ENCODE measurements at places on chromosomes 3 and 15.

DNA sequence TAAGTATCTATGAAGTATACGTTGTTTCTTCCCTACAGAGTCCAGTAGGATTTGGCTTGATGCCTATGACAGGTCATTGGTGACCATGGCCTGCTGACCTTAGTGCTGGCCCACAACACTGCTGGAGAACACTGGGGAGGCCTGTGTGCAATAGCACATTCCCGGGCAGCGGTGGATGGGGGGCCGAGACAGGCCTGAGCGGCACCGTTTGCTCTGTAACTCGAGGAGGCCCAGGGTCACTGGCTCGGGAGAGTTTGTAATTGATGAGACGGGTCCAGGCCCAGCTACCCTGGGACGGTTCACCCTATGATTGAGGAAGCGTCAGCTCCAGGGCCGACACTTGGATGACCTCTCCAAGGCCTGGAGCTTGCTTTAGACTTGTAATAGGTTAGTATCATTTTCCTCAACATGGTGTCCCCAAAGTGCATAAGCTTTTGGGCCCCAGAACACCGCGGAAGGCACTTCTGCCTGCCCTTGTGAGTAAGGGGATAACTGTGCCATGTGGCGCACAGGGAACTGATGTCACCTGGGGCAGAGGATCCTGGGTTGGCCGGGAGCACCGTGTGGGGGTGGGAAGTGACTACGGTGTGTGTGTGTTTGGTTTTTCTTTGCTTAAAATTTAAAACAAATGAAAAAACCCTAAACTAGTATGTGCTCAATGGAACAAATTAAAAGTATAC lies 12.0 kb downstream of the TRPM1 start:
- no peak for DNase-seq

GRCh38 chr3:152185891-152186630 lies 82.7 kb upstream of the MBNL1 start:
- DNase-seq: no peak

DNA sequence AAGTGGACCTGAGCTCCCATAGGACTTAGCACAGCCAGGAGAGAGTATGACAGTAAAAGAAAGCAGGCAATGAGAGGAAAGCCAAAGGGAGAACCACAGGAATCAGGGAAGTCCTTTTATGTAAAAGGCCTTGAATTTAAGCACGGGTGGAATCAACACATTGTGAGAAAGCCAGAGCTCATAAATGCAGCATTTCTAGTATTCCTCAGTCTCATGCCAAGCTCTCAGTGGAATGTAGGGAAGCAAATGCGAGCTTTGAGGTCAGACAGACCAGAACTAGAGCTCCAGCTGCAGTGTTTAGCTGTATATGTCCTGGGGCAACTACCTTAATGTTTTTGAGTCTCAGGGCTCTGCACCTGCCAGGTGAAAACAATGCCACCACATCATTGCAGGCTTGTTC lies 132.1 kb upstream of the TRIM42 start:
- DNase-seq: no peak

DNA sequence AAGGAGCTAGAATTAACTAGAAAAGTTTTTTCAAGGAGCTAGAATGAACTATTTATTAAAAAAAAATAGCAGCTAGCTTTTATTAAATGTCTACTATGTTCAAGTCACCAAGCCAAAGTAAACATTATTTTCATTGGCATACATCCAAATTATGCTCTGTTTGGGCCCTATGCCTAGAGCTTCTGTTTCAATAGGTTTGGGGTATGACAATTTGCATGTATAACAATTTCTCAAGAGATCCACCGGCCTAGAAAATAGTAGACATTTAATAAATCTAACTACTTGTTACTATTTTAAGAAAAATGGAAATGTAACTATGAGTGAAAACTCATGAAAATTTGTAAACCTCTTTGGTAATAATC lies 8.0 kb downstream of the GABRR3 start:
- no peak for DNase-seq

GRCh38 chr3:104437131-104437750 lies 929.5 kb upstream of the ALCAM start:
- peak; percentile 66 for DNase-seq

GRCh38 chr3:128279601-128279880 lies 126.3 kb downstream of the EEFSEC start:
- no peak for DNase-seq

DNA sequence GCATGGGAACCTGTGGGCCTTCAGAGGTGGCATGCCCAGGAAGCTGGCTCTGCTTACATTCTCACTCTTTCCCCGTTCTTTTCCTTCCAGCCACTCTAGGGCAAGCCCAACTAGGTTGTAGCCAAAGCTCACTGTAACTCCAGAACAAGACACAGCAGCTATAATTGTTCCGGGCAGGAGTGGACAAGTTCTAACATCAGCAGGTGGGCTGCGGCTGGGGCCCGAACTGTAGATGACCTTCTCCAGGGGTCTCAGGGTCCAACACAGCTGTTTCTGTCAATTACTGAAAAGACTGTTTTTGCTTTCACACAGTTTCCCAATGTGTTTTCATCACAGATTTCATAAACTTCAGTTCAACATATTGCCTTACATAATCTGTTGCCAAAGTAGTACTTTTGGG lies 11.5 kb downstream of the RASGRP1 start:
- no peak for DNase-seq

- DNase-seq: no peak
These were observed 21.4 kb downstream of the ACAP2 start for GRCh38 chr3:195421400-195421799.

DNA sequence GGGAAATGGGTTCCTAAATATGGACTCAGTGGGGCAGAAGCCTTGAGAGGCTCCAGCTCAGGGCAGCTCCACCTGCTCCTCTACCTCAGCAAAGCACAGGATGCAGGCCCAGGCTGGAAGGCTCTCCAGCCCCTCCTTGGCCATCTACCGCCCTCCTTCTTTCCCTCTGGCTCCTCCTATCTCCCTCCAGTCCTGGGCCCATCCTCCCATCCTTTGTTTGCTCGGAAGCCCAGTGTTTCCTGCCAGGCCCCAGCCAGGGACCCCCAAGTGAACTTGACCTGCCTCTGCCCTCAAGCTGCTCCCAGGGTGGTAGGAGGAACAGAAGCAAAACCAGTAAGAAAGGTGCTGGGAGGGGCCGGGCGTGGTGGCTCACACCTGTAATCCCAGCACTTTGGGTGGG lies 20.1 kb downstream of the MAPKAPK3 start:
- no peak for DNase-seq

GRCh38 chr3:5579946-5580345 lies 392.4 kb downstream of the EDEM1 start:
- no peak for DNase-seq

DNA sequence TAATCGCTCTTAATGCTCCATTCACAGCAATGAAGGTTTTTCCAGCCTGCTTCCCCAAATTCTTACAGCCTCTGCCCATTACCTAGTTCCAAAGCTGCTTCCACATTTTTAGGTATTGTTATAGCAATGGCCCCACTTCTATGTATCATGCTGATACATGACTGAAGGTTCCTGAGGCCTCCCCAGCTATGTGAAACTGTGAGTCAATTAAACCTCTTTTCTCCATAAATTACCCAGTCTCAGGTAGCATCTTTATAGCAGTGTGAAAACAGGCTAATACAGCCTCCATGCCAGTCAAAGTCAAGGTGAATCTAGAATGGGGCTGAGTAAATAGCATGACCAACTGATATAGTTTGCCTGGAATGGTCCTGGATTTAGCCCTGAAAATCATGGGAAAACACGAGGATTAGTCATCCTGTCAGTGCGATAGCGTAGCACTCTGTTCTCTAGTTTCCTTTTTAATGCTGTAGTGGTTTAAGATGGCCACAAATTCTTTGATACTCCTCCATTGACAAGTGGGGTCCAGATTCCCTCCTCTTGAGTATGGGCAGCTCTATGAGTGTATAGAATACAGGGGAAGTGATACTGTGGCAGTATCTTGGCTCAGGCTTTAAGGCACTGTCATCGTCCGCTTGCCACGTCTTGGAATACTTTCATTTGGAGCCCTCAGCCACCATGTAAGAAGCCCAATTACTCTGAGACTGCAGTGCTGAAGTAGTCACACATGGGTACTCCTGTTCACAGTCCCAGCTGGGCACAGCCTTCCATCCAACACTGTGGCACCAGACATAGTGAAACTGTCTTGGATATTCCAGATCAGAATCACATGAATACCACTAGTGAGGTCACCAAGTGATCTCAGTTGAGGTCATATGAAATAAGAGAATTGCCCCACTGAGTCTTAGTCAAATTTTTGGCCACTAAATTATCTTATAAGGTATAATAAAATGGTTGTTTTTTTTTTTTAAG lies 94.0 kb upstream of the PLCL2 start:
- DNase-seq: no peak

GRCh38 chr15:81427176-81427575 lies 53.2 kb upstream of the TMC3 start:
- DNase-seq: no peak

DNA sequence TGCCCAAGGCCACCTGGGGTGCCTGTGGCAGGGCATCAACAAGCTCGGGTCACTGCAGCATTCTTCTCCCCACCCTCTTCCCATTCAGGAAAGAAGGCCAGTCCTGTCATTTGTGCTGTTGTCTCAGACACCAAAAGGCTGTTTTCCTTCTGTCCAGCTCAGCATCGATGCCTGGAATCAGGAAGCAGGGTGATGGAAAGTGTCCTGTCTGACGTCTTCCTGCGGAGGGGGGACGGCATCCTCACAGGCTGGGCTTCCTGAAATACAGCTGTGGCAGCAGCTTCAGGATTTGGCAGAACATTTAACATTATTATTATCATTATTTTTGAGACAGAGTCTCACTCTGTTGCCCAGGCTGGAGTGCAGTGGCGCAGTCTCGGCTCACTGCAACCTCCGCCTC lies 33.0 kb upstream of the ANKDD1A start:
- DNase-seq: no peak

DNA sequence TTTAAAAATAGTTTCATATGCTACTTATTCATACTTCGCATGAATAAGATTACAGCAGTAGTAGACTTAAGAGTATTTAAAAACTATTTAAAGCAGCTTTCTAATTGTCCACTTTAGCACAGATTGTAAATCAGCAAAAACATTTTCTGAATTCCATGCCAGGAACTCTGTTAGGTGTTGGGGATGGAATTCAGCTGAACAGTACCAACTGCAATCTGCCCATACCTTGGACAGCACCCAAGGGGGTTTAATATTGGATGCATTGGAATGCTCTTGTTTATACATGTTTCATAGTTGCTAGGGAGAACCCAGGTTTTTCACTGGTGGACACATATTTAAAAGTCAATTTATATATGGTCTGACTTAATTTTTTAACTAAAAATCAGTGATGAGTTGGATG lies 74.8 kb downstream of the PPM1L start:
- no peak for DNase-seq

DNA sequence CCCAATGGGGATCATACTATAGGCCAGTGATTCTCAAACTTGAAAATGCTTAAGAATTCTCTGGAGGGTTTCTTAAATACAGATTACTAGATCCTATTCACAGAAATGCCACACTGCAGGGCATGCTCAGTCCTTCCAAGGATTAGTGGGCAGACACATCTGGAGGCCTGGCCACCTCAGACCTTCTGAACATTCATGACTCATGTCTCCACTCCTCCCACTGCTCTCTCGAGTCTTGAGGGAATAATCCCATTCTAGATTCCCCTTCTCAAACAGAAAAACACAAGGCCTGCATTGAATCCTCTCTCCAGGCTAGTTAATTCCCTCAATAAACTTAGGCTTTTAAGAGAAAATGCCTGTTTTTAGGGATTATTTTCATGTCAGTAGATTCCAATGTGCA lies 22.1 kb downstream of the ZNF621 start:
- no peak for DNase-seq

GRCh38 chr15:93165734-93166470 lies 76.9 kb upstream of the RGMA start:
- no peak for DNase-seq

DNA sequence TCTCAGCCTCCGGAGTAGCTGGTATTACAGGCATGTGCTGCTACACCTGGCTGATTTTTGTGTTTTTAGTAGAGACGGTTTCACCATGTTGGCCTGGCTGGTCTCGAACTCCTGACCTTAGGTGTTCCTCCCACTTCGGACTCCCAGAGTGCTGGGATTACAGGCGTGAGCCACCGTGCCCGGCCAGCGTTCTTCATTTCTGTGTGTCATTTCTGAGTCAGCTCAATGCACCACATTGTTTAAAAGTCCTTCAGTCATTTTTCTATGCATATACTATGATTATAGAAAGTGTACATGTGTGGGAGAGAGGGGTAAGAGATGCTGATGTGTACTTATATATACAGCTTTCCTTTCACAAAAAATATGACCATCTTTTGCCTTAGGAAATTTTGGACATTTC lies 2.1 kb downstream of the QTRT2 start:
- no peak for DNase-seq

DNA sequence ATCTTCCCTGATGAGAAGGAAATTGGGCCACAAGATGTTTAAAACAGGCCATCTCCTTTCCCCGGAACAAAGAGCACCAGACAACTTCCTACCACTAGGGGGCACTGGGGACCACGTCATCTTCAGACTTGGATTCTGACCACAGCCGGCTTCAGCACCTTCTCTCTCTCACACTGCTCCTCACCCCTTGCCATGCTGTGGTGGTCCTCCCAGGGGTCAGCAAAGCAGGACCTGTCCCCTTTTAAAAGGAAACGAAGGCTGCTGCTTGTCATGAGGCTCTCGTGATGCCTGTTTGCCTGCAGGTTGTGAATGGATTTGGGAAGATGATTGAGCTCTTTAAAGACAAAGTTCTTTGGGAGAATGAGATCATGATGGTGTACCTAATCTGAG lies 16.2 kb downstream of the RFT1 start:
- peak; percentile 84 for DNase-seq

GRCh38 chr3:63146154-63146553 lies 132.0 kb upstream of the SYNPR start:
- no peak for DNase-seq

- no peak for DNase-seq
These were observed 524 bp downstream of the MRPS11 start for GRCh38 chr15:88467935-88468528.

DNA sequence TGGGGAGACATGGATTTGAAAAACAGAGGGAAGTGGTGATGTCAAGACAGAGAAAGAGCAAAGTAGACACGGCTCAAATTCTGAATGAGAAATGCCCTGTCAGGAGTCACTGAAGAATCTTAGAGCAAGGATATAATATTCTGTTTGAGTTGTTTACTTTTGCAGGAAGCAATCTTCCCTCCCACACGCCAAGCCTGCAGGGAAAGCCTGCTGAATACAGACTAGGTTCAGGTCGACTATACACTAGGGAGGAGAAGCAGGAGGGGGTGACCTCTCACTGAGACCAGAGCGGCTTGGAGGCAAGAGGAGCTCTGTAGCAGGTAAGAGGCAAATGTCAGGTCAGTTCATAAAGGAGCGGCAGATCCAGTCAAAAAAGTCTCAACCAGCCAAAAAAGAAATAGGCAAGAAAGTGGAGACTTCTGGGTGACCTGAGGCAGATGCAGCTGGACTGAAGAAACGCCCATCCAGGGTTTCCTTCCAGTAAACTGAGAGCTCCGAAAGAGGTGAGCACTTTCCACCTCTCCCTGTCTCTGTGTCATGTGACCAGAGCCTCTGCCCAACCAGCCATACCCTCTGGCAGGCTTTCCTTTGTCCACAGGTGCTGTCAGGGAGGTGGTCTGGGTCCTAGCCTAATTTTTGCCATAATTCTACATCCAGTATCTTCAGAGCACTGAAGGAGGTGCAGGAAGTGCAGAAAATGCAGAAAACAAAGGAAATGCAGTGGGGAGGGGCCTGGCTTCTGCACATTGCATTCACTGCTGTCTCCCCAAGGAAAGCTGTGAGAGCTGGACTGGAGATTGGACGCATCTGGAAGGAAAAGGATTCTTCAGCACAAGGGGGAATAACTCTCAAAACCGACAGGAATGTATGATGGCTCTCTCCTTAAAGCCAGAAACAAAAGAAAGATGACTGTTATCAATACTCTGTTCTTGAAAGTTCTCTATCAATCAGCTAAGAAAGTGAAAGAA lies 37.8 kb upstream of the CTXND1 start:
- DNase-seq: no peak

GRCh38 chr3:193241716-193242115 lies 694 bp downstream of the PLAAT1 start:
- no peak for DNase-seq

Measured in hippocampal formation (tissue), 2 donors.